Stimulated activated CD4-positive, alpha-beta T cell treated with anti-CD3 and anti-CD28 coated beads, Interleukin-4, amount 100 ng/mL, for 1 hour (primary cell): ENCODE measurements at places on chromosomes 1 and 21.

- peak; percentile 7 for DNase-seq
Measured at GRCh38 chr1:63746129-63746864, 27.5 kb upstream of the ROR1 start.

DNA sequence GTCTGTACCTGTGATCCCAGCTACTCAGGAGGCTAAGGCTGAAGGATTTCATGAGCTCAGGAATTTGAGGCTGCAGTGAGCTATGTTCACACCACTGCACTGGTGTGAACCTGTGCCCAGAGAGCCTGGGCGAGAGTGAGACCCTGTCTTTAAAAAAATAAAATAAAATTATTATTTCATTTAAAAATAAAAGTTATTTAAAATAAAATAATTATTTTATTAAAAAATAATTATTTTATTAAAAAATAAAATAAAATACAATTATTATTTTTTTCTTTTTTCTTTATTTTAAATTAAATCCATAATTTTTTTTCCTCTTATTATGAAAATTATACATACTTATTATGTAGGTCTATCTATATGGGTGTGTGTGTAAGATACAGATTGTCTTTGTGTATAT is 53.6 kb downstream of the LHX9 start:
- DNase-seq, result no peak

DNA sequence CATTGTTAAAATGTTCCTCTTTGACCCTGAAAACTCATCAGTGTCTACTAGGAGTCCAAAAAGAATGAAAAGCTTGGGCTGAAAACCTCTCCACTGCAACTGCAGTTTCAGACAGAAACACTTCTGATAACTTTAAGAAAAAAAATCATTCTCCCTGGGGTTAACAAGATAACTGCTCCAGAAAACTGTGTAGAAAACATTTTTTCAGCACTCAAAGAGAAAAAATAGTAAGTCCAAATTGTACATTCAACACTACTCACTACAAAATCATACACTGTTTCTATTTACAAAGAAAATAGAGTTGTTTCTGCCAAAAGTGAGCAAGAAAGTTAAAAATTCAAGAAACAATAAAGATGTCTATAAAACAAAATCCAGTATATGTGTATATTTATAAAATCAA is 157.8 kb downstream of the RERE start:
- no peak for DNase-seq

- DNase-seq, result no peak
Measured at GRCh38 chr1:177567393-177567792, 396.6 kb downstream of the BRINP2 start.

DNA sequence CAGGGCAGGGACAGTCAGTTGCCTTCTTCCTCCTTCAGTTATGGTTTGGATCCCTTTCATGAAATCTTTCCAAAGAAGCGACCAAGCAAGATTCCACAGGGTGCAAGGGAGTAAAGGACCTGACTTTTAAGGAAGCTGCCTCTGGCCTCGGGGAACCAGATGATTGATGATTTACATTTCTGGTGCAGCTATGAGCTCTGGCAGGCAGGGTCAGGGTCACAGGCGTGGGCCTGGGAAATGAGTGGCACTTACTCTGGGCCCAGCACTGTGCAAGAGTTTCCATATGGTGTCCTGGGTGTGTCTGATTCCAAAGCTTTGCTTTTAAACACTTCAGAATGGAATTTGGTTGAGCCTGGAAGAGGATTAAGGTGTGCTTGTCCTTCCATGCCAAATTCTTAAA is 7.2 kb upstream of the CRABP2 start:
- DNase-seq, result no peak

- DNase-seq, result no peak
Measured at GRCh38 chr1:60872426-60873054, 209.8 kb upstream of the NFIA start.

- no peak for DNase-seq
Measured at GRCh38 chr1:217004776-217005436, 281.7 kb upstream of the ESRRG start.

DNA sequence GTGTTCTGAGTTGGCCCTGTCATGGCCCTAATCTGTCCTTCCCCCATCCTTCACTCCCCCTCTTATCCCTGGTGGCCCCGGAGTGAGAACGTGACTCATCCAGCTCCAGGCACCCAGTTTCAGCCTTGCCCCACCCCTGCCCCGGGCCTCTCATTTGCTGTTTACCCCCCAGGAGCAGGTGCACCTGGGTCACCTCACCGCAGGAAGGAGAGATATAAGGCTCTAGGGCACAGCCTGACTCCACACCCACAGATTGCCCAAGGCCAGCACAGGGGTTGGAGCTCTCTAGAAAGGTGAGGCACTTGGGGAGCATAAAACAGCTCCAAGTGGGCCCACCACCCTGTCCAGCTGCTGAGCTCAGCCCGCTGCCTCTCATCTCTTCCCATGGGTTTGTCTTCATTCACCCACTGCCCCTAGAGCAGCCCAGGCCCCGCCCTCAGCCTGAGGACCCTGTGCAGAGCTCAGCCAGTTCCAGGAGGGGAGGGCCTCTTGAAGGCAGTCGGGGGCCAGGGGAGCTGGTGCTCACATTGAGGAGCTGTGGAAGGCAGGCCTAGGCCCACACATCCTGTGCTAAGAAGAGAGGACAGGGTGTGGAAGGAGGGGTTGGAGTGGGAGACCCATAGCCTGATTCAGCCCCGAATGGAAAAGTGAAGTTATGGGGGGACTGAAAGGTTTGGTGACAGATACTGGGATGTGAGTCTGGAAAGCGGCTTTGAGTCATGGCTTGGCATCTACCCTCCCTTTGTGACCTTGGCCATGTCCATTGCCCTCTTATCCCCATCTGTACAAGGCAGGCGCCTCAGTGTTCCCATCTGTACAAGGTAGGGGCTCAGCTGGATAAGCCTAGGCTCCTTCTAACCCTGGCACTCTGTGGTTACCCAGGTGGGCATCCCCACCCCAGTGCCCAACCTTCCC is 16.1 kb upstream of the GPR37L1 start:
- DNase-seq, result no peak

DNA sequence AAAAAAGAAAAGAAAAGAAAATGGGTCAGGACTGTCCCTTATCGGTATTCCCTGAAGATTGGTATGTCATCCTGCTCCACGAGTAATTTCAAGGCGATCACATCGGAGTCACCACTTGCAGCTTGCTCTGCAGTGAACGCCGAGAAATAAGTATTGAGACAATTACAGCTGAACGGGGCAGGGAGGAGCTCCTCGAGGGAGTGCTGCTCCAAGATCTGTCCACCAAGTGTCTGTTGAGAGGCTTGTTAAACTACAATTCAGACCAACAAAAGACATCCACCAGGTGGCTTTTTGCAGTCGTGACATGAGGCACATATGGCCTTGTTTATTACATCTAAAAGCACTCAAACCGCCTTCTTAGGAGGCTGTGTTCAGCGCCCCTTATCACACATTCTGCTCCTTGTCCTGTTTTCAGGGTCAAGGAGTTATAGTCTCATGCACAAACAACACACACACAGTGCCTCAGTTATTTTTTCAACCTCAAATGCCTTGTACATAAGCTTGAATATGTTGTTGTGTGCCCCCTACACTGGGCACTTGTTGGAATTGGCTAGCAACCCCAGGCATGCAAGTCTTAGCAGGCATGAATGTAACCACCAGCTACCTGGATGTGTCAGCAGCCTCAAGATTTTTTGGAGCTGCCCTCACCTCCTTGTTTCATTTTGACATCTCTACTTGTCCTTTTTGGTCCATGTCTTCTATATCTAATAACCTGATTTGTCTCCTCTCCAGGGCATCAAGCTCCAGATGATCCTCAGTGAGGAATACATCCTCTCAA is 13.0 kb upstream of the CD48 start:
- DNase-seq, result no peak

GRCh38 chr1:154788886-154789285 is 81.2 kb downstream of the KCNN3 start:
- no peak for DNase-seq

GRCh38 chr1:56411484-56412180 is 167.7 kb downstream of the PLPP3 start:
- DNase-seq, result no peak

DNA sequence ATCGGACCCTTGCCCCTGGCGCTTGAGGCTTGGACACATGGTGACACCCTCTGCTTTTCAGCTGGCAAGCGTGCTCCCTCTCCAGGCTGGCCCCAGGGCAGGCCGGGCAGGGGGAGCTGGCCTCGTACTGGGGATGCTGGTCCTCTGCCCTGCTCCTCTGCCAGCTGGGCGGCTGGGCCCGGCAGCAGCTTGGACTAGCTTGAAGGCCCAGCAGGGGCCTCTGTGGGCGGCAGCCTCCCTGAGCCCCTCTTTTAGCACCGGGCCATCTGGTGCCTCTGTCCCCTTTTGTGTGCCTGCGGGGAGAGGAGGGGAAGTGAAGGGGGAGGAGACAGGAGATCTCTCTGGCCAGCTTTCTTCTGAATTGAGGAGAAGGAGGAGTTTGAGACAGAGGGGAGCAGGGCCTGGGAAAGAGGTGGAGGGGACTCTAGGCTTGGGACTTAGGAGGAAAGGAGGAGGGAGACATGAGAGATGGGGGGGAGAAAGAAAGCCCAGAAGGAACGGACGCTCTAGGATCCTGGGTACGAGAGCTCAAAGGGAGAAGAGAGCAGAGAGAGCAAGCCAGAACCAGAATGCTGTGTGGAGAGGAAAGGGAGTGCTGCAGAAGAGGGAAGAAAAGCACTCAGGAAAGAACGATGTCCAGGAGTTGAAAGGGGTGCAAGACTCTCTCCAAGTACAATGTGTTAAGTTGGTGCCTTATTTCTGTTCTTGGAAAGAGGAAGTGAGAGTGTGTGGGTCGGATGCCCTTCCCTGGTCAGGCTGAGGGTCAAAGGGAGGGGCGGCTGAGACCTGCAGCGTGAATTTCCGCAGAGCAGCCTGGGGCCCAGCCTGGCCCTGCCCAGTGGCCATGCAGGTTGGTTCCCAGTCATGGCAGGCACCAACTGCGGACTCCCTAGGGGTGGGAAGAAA is 40.3 kb downstream of the IER5 start:
- DNase-seq, result no peak

DNA sequence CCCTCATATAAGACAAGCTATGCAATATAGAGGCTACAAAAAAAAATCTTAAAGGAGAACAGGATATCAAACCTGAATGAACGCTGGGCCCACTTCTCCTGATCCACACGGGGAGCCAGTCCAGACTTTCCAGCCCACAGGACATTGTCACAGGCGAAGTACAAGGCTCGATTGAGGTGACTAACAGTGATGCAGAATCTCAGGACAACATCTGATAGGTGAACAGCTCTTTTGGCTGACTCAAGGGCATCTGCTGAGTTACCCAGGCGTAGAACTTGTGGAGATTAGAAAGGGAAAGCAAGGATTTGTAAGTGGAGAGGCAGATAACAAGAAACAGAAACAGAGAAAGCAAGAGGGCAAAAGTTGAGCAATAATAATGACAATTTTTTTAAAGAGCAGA is 1.8 kb downstream of the PEX11B start:
- DNase-seq, result no peak

GRCh38 chr1:4549930-4550329 is 104.5 kb upstream of the AJAP1 start:
- no peak for DNase-seq

GRCh38 chr1:43614211-43614610 is 35.7 kb upstream of the KDM4A start:
- no peak for DNase-seq

DNA sequence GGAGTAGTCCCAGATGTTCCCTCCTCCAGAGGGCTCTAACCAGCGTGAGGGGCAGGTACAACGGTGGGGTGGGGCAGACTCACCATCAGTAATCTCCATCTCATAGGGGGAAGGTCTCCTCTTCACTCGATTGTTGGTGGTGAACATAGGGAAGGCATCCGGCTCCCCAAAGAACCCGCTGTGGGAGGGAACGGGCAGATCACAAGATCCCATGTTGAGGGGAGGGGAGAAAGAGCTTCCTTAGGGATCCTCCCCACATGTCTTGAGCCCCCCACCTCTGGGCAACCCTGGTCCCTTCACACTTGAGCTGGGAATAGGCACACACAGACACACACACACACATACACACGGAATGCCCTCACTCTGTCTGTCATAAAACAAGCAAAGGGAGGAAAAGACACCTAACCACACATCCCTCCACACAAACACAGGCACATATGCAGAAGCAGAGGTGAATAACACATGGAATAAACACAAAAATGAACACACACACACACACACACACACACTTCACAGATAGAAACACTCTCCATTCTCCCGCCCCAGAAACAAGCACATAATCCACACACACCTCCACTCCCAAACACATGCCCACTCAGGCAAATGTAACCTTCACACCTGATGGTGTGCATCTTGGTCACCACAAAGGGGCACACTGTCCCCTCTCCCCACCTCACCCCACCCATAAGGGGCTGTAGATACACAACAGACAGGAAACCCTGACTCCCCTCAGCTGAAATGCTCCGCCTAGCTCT is 7.9 kb downstream of the TAL1 start:
- DNase-seq, result no peak

GRCh38 chr1:16235944-16236510 is 956 bp downstream of the CPLANE2 start:
- DNase-seq, result peak; percentile 51

GRCh38 chr1:40694353-40694874 is 2.9 kb downstream of the NFYC start:
- no peak for DNase-seq

DNA sequence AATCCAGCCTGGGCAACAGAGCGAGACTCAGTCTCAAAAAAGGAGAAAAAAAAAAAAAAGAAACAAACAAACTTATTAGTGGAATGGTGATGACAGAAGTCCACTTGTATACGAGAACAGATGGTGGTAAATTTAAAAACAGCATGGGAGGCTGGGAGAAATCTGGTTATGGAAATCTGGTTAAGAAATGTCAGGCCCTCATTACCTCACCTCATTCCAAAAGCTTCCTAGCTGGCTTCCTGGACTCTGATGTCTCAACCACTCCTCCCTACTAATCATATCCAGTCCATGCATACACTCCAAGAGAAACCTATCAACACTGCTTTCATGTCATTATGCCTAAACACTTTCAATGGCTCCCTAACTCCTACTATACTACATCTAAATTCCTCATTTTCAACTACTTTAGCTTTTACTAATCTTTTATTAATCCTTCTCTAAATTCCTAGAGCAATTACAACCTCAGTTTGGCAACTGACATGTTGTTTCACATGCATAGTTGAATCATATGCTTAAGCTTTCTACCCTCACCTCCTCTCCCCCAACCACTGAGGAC is 52.9 kb downstream of the FOXJ3 start:
- no peak for DNase-seq

GRCh38 chr1:178639326-178639725 is 85.7 kb upstream of the RALGPS2 start:
- no peak for DNase-seq

DNA sequence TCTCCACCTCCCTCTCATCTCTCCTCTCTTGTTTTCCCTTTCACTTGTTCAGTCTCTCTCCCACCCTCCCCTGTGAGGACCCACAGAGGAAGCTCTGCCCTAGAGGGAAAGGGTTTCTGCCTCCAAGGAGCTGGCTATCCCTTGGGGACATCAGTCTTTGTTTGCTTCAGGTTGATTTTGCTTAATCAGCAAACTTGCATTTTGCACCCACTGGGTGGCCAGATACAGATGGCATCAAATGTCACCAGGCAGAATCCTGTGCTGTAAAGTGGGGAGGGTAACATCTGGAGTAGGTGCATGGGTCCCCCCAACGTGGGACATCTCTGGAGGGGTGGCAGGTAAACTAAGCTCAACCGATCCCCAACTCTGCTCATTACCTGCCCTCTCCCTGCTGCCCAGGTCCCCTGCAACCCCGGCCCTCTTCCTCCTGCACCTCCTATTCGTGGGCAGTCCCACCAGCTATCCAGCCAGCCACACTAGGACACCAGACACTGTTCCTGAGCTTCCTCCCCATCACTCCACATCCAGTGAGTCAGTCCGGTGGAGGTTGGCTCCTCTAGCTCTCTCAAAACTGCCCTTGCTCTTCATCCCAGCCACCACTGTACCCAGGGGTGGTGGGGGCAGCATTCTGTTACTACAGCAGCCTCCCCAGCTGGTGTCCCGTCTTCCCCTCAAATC is 123.3 kb downstream of the KCNN3 start:
- no peak for DNase-seq
